ENCODE measurements at places on chromosomes 7 and 10. TPM values are rescaled to one million over a fixed set of nuclear protein-coding genes. Genes with fewer than 3 reads are reported as not detected.

- no peak for DNase-seq
These were observed 93.7 kb downstream of the SEMA3A start for GRCh38 chr7:84100866-84101265.

DNA sequence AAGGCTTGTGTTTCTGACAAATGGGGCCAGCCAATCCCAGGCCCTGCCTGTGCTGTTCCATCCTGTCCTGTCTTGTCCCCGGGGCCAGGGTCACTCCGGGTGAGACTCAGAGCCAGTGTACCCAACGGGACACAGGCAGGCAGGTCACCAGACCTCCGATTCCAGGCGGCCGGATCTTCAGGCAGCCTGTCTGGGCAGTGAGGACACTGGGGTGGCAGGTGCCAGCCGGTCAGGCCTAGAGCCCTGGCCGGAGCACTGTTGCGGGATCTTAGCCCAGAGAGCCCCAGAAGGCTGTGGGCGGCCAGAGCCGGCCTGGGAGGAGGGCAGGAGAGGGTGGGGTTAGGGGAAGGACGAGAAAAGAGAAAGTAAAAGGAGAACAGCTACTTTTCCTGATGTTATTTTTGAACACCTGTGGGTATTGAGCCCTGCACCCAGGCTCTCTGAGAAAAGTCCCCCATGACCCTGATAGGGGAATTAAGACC, 134.3 kb upstream of the TNRC18 start:
- peak; percentile 66 for DNase-seq

The IL15RA gene
- total RNA-seq = 42.4 TPM

The UNCX gene
- not detected for total RNA-seq

The STEAP1 gene
- total RNA-seq = 41.8 TPM

The FOXI2 gene
- total RNA-seq = not detected

The TMEM213 gene
- 9.8 TPM for total RNA-seq

All from Calu3 (cell line).